Activated T-cell treated with anti-CD3 and anti-CD28 coated beads, Interleukin-2, amount 50 U/mL, for 24 hours (primary cell): ENCODE measurements at places on chromosomes 16 and 17.

DNA sequence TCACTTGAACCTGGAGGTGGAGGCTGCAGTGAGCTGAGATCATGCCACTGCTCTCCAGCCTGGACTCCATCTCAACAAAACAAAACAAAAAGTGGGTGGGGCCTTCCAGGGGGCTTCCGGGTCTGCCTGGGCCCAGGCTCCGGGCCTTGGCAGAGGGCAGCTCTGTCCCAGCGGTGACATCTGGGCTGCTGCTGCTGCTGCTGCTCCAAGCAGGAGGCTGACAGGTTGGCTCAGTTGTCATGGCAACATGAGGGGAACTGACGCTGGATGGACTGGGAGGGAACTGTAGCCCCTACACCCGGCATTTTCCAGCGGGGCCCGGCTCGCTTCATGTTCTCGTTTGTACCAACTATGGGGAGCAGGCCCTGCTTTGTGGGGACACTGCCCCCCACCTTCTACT, 4.0 kb downstream of the BAIAP3 start:
- no peak for DNase-seq

GRCh38 chr17:7184091-7184488, 4.9 kb upstream of the ASGR1 start:
- no peak for DNase-seq

- DNase-seq, result no peak
These were observed 34.2 kb upstream of the CCL2 start for GRCh38 chr17:34220752-34221395.

DNA sequence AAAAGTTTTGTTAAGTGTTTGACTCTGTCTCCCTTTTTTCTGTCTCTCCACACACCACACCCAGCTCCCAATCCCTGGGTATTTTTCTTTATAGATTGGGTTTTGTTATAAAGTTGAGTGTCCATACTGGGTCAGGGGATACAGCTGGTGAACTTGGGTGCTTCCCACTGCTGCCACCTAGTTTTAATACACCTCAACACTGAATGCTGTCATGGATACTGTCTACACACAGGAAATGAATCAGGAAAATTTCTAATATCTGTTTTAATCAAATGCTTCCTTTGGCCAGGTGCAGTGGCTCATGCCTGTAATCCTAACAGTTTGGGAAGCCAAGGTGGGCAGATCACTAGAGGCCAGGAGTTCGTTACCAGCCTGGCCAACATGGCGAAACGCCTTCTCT, 5.3 kb upstream of the TAOK1 start:
- DNase-seq, result no peak

DNA sequence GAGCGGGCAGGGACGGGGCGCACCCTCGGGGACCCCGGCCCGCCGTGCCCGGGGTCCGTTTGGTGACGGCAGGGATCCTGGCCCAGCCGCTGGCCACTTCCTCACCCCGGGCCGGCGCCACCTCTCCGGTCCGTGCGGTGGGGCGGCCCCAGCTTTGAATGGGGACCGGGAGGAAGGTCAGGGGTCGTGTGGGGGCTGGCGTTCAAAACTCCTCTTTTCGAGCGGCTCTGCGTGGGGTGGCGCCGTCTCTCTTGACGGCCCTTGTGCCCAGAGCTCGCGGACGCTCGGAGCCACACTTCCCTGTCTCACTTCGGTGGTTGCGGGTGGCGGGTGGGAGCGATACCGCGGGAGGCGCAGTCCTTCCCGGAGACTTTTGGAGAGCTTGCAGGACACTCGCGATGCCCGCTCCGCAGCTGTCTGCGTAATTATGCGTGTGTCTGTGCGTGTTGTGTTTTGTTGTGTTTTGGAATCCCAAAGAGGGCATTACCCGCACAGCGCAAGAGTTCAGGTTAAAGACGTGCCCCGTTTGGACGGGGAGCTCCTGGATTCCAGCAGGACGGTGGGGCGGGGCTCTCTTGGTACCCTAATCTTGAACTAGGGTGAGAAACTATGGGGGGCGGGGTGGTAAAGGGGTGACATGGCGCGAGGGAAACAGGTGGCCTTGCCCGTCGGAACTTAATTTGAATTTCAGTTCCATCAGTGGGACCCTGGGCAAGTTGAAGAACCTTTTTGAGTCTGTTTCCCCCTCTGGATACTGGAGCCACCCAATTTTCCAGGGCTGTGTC, 637 bp downstream of the PLCG2 start:
- DNase-seq, result peak; percentile 40

GRCh38 chr17:75872434-75873351, 5.7 kb downstream of the TRIM47 start:
- no peak for DNase-seq

DNA sequence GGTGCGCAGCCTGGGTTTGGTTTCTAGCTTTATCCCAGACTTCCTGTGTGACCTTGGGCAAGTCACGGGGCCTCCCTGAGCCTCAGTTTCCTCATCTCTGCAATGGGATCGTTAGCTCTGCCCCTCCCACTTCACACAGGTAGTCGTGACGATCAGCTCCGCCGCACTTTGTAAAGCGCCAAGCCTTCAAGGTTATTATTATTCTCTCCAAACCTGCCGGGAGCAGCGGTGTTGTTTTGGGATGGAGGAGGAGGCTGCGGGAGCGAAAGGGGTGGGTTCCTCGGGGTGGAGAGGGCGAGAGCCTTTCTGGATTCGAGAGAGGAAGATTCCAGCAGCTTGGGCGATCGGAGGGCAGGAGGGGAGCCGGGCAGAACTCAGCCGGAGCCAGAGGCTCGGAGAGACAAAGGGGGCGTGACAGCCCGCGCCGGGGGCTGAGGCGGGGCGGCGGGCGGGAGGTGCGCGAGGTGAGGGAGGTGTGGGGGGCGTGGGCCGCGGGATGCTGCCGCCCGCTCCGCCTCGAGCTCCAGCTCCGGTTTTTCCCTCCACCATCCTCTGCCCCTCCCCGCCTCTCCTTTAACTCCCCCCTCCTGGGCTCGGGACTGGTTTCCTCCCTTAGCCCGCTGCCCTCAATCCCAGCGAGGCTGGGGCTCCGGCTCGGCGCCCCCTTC, at the start of gene EFNB3:
TSS of gene EFNB3 (plus strand) at position 602 of the 668 bp plus-strand sequence. CDS start 397 bp downstream, outside the sequence.
- DNase-seq, result no peak

GRCh38 chr16:68003031-68003430, 3.7 kb upstream of the DPEP2 start:
- DNase-seq, result no peak

GRCh38 chr17:44263345-44263902, 4.5 kb downstream of the SLC4A1 start:
- no peak for DNase-seq

DNA sequence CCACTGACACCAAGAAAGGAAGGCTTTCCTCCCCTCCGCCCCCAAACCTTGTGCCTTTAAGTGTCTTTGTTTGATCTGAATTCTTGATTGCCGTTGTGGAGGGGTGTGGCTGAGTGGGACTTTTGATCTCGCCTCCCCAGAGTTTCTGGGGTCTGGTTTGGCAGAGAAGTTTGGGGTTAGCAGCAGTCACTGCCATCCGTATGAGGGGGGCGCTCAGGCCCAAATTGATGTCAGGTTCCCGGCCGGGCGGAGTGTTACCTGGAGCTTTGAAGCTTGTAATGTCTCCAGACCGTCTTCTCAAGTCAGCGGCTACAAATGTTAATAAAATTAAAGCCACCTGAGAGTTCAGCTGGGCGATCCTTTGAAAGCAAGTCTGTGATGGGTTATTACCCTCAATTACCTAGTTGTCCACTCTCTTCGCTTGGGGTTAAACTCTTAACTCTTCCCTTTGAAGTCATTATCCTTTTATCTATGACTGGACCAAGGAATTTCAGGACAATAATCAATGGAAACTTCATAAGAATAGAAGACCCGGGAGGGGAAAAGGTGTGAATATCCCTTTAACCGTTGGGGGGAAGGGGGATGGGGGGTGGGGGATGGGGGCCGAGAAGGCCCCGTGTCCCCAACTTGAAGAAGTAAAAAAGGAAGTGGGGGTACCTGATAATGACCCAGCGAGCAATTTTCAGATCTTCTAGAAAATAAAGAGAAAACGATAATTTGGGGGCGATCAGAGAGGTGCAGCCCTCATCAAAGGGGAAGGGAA, 31.8 kb upstream of the AXIN2 start:
- DNase-seq, result no peak

GRCh38 chr17:74757502-74757901, 9.1 kb downstream of the NHERF1 start:
- no peak for DNase-seq

DNA sequence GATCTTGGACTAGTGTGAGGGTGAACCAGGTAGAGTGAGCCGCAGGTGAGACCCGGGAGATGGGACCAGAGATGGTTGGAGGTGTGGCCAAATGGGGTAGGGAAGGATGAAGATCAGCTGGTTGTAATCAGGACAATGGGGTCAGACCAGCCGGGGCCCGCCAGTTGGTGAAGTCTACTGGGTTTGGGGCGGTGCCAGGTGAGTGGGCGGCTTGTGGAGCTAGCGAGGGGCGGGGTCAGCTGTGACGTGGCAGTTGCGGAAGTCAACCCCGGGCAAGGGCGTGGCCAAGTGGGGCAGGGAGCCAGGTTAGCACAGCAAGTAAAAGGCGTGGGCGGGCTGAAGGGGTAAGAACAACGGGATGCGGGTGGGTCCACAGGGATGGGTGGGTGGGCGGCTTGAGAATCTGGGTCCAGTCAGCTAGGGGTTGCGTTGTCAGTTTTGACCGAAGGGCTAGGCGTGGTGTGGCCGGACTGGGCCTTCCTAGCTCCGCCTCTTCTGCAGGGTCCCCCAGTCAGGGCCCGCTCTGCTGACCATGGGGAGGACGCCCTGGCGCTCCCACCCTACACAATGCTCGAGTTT, 25.5 kb upstream of the ALKBH5 start:
- DNase-seq, result peak; percentile 96

DNA sequence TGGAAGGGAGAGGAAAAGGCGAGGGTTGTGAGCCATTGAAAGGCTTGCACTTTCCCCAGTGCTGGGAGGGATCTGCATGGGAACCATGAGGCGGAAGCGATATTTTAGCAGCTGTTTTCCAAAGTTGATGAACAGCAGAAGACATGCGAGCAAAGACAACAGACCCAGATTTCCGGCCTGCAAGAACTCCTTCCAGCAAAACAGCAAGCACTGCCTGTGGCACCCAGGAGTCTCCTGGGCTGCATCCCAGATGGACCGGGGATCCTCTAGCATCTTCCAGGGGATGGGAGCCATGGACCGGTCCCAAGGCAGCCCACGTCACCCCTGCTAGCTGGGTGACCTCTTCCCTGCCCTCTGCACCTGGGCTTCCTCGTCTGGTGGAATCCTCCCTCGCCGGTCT, 162.8 kb downstream of the IRF8 start:
- no peak for DNase-seq

DNA sequence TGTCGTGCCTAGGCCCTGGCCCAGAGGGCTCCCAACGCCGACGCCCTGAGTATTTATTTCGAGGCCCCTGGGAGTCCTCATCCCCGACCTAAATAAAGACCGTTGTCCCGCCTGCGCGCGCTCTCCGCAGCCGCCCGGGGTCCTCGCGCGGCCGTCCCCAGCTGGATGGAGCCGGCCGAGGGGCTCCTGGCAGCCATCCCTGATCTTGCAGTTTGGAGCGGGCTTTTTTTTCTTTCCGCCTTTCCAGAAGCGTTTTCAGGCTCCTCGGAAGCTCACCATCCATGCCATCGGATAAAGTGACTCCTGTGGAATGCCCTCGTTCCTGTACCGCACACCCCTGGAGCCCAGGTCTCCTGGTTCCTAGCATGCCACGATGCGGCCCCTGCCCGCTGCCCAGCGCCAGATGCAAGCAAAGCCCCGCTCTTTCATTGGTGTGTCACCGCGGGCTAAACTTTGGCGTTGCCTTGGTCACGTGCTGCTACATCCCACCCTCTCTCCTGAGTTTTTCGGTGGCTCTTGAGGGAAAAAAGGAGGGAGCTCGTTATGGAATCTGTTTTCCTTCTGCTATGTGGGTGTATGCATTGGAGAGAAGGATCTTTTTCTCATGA, 716 bp downstream of the TMEM94 start:
- DNase-seq, result no peak
